ENCODE measurements at places on chromosomes 11 and 22. TPM values are rescaled to one million over a fixed set of nuclear protein-coding genes. Genes with fewer than 3 reads are reported as not detected.

Gene TESMIN
- not detected for total RNA-seq

Gene PATE1
- not detected for total RNA-seq

Gene TUBA8
- 0.46 TPM for total RNA-seq

Gene NAALADL1
- not detected for total RNA-seq

Gene RAB36
- total RNA-seq, result 0.11 TPM

Gene E2F8
- total RNA-seq, result 4.9 TPM

Gene UFD1
- total RNA-seq, result 81.3 TPM

Gene CEND1
- 2.4 TPM for total RNA-seq

Gene GCAT
- 23.4 TPM for total RNA-seq

Gene ZP1
- 0.57 TPM for total RNA-seq

Gene TTLL12
- 52.8 TPM for total RNA-seq

Gene GRM5
- not detected for total RNA-seq

Gene FDXACB1
- total RNA-seq, result 2.9 TPM

Gene OR5A1
- total RNA-seq, result not detected

Gene DRD4
- not detected for total RNA-seq

Gene STX3
- 16.9 TPM for total RNA-seq

Gene FJX1
- 52.2 TPM for total RNA-seq

Gene C11orf97
- total RNA-seq, result not detected

All from LHCN-M2 (cell line).